NCI-H748 treated with DMSO at 0.1 percent for 48 hours (cell line): ENCODE measurements at places on chromosomes 2 and 18.

DNA sequence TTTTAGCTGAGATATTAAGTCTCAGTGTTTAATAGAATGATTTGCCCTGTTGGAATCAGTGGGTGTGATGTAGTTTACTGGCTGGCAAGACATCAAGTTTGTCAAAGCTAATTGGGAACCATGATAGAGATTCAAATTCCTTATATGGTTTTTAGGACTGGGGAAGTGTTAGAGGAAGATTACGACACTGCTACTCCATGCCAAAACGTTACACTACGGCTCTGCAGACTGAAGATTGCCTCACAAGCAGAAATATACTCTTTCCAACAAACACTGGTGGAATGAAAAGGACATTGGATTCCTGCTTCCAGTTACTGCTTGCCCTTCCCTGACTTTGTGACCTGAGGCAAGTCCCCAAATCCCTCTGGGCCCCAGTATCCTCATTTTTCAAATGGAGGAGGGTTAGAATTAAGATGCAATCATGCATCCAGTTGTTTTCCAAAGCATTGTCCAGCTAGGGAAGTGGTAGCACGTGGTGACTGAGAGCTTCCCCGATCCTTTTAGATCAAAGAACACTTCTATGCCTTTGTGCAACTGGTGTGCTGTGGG is 147.6 kb downstream of the CDC42EP3 start:
- no peak for DNase-seq

DNA sequence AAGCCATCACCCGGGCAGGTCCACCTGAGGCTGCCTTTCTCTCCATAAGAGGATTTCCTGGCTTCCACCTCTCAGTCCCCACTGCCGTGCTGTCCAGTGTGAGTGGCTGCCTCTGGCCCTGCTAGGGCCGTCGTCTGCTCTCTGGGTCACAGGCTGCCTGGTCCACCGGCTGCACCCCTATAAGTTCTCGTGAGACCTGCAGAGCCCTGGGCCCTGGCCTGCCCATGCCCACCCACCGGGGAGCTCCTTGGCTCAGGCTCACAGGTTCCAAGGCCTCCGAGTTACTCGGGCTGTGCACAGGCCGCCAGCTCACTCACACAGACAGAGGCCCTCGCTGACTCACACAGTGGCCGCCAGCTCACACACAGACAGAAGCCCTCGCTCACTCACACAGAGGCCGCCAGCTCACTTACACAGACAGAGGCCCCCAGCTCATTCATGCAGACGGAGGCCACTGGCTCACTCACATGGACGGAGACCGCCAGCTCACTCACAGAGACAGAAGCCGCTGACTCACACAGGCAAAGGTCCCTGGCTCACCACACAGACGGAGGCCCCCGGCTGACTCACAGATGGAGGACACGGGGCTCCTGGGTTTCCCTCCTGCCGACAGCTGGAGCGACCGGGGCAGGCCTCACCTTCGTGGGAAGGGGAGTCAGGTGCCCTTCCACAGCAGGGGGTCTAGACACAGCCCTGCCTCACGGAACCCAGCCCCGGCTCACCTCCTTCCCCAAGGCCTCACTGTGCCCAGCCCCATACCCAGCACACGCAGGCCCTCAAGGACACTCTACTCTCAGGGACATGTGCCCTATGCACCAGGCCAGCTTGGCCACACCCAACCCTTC is 334.1 kb upstream of the MYT1L start:
- no peak for DNase-seq

- no peak for DNase-seq
Observed at GRCh38 chr2:128423788-128424165, 105.1 kb upstream of the HS6ST1 start.

DNA sequence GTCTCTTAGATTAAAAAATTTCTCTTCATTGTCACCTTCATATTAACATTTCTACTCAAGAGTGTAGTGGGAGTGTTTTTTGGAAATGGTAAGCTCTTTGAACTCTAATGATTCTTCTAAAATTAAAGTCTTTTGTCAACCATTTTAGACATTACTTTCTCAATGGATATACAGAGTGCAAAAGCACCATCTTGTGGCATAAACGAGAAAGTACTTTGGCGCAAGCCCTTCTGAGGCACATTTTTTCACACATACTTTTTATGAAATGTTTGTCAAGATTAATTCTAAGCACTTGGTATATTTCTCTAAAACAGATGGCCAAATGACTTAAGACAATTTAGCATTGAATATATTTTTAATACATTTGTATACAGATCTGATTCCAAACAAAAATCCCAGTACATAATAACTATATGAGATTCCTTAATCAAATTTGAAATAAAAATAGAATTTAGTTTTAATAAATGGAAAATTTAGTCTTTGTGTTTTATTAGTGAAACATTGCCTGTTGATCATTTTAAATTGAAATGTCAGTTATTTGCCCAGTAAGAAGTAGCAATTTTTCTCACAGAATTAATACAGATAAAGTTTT is 63.3 kb upstream of the GALNT5 start:
- peak; percentile 43 for DNase-seq

- DNase-seq = no peak
Observed at GRCh38 chr2:63811063-63811462, 30.6 kb upstream of the UGP2 start.

GRCh38 chr2:233120459-233120858 is 60.3 kb downstream of the INPP5D start:
- no peak for DNase-seq

DNA sequence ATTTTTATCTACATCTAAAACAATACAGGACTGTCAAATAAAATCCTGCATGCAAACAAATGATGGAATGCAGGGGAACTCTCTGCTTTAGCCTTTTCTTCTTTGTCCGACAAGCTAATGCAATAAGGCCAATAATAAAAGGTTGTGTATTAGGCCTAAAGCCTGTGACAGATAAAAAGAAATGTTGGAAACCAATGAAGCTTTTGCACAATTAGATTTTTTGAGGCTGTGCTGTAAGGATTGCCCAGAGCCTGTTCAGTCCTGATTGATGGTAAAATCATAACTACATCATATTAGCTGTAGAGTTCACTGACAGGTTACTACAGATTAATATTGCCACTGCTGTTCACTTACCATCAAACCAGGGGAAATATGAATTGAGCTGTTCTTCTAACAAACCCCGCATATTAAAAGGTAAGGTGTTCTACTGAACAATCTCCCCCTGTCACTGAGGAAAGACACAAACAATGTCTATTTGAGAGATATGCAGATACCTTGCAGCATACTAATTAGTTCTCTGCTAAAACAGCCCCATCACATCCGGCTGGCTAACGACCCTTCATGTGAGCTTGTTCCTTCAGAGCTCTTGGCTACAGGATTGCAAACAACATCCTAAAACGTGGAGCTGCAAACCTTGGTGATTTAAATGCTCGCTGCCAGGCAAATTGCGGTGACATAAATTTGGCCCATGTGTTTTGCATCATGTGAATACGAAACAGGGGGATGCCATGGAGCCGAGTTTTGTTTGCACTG is 305.4 kb downstream of the MTX2 start:
- no peak for DNase-seq

DNA sequence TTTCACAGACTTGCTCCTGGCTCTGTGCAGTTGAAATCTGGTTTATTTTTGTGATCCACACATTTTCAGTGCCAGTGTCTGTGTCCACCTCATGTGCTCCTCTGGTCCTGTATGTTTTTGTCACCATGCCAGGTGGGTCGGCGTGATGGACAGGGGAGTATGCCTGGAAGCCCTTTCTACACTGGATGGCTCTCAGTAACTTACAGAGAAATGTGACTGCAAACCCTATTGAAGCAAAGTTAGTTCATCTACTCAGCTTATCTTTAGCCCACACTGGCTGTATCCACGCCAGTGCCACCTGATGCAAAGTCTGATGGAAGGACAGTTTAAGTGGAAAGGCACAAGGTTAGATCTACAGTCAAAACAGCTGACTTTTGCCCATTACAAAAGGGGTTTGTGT is 4.3 kb downstream of the IMPA2 start:
- DNase-seq = no peak

- DNase-seq = no peak
Observed at GRCh38 chr18:2642771-2643170, 12.8 kb upstream of the SMCHD1 start.

- no peak for DNase-seq
Observed at GRCh38 chr18:24055878-24056277, 41.3 kb downstream of the TTC39C start.

DNA sequence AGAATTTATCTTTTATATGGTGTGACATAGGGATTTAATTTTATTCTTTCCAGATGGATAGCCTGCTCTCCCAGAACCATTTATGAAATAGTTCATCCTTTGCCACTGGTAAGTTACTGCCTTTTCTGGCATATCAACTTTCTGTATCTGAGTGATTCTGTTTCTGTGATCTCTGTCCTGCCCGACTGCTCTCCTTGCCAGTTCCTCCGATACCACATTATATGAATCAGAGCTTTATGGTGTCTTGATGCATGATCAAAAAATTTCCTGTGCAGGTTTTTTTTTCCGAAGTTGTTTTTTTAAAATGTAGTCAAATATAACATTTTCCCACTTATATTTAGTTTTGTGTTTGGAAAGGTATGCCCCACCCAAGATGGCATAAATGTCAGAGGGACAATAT is 242.5 kb downstream of the CYP26B1 start:
- no peak for DNase-seq

DNA sequence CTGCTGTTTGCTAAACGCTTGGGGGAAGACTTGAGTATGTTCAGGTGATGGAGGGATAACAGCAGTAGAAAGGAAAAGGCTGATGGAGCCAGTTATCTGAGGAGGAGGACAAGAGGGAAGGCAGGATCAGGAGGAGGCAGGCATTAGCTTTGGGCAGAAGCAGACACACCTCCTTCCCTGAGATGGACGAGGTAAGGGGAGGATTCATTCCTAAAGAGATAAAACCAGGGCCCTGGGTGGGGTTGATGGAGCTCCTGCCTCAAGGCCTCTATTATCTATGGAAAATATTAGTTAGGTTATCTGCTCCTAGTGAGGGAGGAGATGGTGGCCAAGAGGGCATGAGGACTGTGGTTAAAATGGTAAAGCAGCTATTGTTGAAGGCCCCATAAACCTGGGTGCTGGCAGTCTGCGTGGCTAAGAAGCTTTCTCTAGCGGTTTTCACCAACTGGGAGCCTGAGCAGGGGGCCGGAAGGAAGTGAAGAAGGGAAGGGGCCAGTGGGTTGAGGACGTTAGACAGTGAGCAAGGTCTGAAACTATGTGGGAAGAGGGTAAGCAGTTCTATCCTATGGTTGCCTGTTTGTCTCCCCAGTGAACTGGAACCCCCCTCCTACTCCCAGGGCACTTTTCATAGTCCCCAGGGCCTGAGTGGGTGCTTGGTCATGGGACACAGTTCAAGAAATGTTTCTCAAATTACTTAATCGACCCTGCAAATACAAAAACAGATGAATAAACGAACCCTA is 56.6 kb upstream of the HK2 start:
- DNase-seq = no peak

- DNase-seq = peak; percentile 22
Observed at GRCh38 chr2:233443511-233444183, 89.4 kb downstream of the DGKD start.

- no peak for DNase-seq
Observed at GRCh38 chr18:407626-408224, 92.8 kb downstream of the COLEC12 start.

GRCh38 chr18:69974365-69974764 is 26.7 kb upstream of the CD226 start:
- no peak for DNase-seq

DNA sequence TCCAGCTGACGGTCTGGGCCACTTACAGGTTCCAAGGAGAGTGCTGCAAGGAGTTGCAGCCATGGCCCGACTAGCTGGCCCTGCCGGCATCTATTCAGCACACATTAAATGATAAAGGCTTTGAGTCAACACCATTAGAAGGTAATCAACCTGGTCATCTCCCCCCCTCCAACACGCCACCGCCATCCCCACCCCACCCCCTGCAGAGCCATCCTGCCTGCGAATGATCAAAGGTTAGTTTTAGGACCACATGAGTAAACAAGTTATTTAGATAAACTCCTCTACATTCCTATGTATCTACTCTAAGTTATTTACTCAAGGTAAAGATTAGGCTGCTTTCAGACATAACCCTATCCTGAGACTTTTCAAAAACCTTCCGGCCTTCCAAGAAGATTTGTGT is 349.3 kb upstream of the SLC39A10 start:
- peak; percentile 12 for DNase-seq

DNA sequence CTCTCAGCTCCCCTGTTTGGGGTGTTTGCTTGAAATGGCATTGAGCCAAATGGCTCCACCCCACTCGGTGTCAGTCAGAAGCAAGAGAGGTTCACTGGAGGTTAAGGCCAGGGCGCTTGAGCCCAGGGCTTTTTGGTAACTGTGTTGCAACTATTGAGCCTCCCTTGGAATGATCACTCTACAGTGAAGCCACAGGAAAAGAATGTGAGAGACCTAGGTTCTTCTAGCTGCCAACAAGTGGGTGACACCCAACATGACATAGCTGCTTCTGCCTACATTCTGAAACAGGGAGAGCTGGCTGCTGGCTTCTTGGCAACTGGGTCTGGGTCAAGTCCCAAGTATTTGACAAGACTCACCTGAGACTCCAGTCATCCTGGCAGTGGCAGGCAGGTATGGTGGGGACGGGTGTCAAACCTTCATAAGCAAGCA is 7.1 kb upstream of the GRHL1 start:
- no peak for DNase-seq

DNA sequence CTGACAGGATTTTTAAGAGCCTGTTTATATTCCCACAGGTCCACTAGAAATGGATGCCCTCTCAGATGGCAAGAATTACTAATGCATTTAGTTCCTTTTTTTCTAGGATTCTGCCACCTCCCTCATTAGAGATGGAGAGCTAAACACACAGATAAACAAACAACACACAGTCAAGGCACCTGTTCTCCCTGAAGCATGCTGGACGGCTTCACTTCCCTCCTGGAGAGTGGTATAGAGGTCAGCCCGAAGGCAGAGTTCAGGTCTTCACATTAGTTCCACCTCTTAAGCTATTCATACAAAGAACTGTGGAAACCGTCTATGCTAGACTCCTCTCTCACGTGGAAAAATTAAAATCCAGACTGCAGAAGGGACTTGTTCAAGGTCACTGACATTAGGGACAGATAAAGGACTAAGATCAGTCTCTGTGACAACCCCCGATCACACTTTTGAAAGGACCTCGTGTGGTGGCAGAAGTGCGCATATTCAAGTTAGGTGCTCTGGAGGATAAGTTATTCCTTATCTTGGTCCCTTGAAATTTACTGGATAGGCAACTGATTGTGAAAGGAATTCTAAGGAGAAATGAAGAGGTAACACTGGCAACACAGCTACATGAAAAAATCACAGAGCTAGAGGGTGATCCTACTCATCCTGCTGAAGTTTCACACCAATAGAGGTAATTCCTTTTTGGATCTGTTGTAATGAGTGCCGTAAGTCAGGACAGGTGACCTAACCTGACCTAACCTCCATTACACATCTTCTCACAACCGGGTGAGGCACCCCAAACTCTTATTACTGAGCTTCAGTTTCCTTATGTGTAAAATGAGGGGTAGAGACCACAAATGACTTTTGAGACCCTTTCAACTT is 75.1 kb downstream of the SPRED2 start:
- no peak for DNase-seq

GRCh38 chr18:10442551-10442971 is 11.9 kb upstream of the APCDD1 start:
- DNase-seq = no peak

- no peak for DNase-seq
Observed at GRCh38 chr18:32333781-32334180, 136.9 kb downstream of the GAREM1 start.
